Effector memory CD8-positive, alpha-beta T cell (primary cell): ENCODE measurements at places on chromosomes 12 and 14.

- no peaks in the 10 kb centered on the region for H3K4me1 ChIP-seq
- H3K27ac ChIP-seq: no peak overlapping the region
- H3K4me3 ChIP-seq: no peak overlapping the region
- no peaks in the 10 kb centered on the region for H3K36me3 ChIP-seq
- no peaks in the 10 kb centered on the region for H3K27me3 ChIP-seq
Measured at GRCh38 chr14:45492876-45493275, 239.9 kb upstream of the MIS18BP1 start.

- peaks cover 28% of the 10 kb centered on the region for H3K27me3 ChIP-seq
- H3K4me3 ChIP-seq: no peak overlapping the region
- no peak overlapping the region for H3K27ac ChIP-seq
- H3K4me1 ChIP-seq: peaks cover 12% of the 10 kb centered on the region
- peaks cover 2% of the 10 kb centered on the region for H3K36me3 ChIP-seq
- DNase-seq: no peak
Measured at GRCh38 chr12:108285016-108285415, 54.1 kb downstream of the CMKLR1 start.

DNA sequence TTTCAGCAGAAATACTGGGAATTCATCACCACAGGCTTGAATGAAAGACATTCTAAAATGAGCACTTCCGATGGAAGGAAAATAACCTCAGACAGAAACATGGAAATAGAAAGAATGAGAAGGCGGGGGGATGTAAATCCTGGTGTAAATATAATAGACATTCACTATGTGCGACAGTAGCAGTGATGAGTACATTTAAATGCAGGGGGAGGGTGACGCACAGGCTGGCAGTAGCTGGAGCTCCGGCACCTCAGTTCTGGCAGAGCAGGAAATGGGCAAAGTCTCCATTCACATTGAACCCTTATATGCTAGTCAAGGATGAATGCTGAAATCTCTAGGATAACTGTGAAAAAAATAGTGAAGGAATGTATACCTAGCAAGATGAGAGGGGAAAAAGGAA lies 172.7 kb upstream of the C14orf180 start:
- no peak overlapping the region for H3K4me3 ChIP-seq
- no peak overlapping the region for H3K27ac ChIP-seq
- no peaks in the 10 kb centered on the region for H3K36me3 ChIP-seq

- no peaks in the 10 kb centered on the region for H3K4me1 ChIP-seq
- DNase-seq: no peak
- H3K27ac ChIP-seq: no peak overlapping the region
Measured at GRCh38 chr12:128637642-128638606, 185.8 kb downstream of the SLC15A4 start.

- DNase-seq: no peak
- no peaks in the 10 kb centered on the region for H3K4me1 ChIP-seq
- H3K4me3 ChIP-seq: no peak overlapping the region
- no peak overlapping the region for H3K27ac ChIP-seq
Measured at GRCh38 chr12:27424631-27425230, 21.8 kb upstream of the SMCO2 start.

- H3K27me3 ChIP-seq: no peaks in the 10 kb centered on the region
- DNase-seq: no peak
- no peaks in the 10 kb centered on the region for H3K36me3 ChIP-seq
- H3K4me3 ChIP-seq: no peak overlapping the region
Measured at GRCh38 chr12:40622246-40622838, 69.9 kb upstream of the CNTN1 start.

- DNase-seq: no peak
- H3K4me1 ChIP-seq: no peaks in the 10 kb centered on the region
- H3K27ac ChIP-seq: no peak overlapping the region
- H3K4me3 ChIP-seq: no peak overlapping the region
Measured at GRCh38 chr12:62737615-62738014, 197.3 kb downstream of the PPM1H start.

DNA sequence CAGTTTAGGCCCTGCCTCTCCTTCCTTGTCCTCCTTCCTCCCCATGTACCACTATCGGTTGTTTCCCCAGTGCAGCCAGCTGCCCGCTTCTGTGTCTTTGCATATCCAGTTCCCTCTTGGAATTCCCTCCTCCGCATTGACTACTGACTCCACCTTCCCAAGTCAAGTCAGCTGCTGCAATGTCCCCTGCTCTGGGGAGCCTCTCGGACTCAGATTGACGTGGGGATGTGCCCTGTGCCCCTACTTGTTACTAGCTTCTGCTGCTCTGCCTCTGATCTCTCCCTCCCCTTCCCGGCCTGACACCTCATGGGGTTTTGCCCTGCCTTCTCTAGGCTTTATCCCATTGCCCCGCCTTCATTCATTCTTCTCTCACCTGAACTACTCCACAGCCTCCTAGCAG lies 2.1 kb upstream of the CD9 start:
- DNase-seq: no peak
- no peaks in the 10 kb centered on the region for H3K4me1 ChIP-seq
- peaks cover 46% of the 10 kb centered on the region for H3K27me3 ChIP-seq
- no peak overlapping the region for H3K4me3 ChIP-seq
- no peak overlapping the region for H3K27ac ChIP-seq

DNA sequence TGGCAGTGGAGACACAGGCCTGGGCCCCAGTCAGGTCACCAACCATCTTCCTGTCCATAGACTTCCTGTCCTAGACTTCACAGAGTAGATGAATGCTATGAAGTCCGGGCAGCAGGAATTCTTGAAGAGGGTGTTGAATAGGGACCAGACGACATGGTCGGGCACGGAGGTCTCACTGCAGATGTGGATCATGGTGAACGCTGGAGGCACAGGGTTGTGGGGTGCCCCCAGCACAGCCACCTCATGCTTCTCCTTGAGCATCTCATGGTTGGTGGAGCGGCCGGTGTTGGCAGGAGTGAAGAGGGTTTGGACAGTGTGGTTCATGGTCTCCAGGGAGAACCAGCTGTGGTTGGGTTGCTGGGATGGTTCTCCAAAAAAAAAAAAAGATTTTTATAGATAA lies 55.8 kb upstream of the AMIGO2 start:
- H3K27ac ChIP-seq: peak overlapping the region; percentile 41
- H3K4me3 ChIP-seq: no peak overlapping the region
- no peak for DNase-seq
- peaks cover 8% of the 10 kb centered on the region for H3K36me3 ChIP-seq
- H3K27me3 ChIP-seq: no peaks in the 10 kb centered on the region

DNA sequence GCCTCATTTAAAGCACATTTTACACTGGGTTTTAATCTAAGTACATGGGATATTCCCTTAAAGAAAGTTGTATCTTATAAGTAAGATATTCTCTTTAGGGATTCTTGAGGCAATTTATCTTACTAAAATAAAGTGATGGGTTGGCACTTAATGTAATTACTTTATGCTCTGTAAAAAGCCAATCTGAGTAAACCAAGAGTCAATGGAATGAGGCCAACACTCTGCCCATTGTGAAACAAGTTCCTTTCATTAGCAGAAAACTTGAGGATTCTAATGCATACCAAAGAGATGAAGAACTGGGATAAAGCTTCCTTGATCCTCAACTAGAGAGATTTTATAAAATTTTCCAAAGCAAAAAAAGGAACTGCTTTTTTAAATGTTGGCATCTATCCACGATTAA lies 121.2 kb downstream of the METTL25 start:
- H3K27me3 ChIP-seq: no peaks in the 10 kb centered on the region
- H3K36me3 ChIP-seq: no peaks in the 10 kb centered on the region
- H3K4me3 ChIP-seq: no peak overlapping the region
- no peaks in the 10 kb centered on the region for H3K4me1 ChIP-seq
- H3K27ac ChIP-seq: no peak overlapping the region

GRCh38 chr14:90715993-90716392 lies 100.2 kb downstream of the TTC7B start:
- H3K27me3 ChIP-seq: peaks cover 11% of the 10 kb centered on the region
- H3K36me3 ChIP-seq: no peaks in the 10 kb centered on the region
- H3K4me1 ChIP-seq: no peaks in the 10 kb centered on the region
- H3K27ac ChIP-seq: no peak overlapping the region
- H3K4me3 ChIP-seq: no peak overlapping the region

DNA sequence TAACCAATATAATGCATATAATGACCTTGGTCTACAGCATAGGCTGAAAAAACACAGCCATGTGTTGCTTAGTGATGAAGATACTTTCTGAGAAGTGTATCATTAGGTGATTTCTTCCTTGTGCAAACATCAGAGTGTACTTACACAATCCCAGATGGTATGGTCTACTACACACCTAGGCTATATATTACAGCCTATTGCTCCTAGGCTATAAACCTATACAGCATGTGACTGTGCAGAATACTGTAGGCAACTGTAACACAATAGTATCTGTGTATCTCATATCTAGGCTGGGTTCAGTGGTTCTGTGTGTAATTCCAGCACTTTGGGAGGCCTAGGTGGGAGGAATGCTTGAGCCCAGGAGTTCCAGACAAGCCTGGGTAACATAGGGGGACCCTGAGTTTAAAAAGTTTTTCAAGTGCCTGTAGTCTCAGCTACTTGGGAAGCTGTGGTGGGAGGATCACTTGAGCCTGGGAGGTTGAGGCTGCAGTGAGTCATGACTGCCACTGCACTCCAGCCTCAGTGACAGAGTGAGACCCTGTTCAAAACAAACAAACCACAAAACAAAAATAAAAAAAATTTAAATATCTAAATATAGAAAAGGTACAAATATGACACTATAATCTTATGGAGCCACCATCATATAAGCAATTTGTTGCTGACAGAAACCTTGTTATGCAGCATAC lies 66.6 kb downstream of the GRIP1 start:
- H3K4me3 ChIP-seq: no peak overlapping the region
- H3K27me3 ChIP-seq: peaks cover 28% of the 10 kb centered on the region
- H3K36me3 ChIP-seq: no peaks in the 10 kb centered on the region
- no peaks in the 10 kb centered on the region for H3K4me1 ChIP-seq
- DNase-seq: no peak

DNA sequence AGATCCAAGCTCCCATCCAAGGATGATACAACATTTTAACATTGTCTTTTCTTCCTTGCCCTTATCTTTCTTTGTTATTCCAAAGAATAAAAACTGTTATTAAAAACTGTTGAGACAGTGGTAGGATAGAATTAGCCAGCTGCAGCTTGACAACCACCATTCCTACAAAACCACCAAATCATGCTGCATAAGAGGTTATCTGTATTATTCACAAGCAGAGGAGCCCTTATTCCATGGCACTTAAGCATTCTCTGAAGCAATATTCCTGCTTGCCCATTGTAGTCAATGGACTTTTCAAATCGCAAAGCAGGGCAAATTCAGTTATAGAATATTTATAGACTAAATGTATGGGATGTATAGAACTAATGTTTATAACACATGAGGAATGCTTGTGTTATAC lies 3.4 kb downstream of the ABCD2 start:
- no peaks in the 10 kb centered on the region for H3K27me3 ChIP-seq
- peak overlapping the region; percentile 59 for H3K27ac ChIP-seq
- peaks cover 2% of the 10 kb centered on the region for H3K36me3 ChIP-seq
- DNase-seq: no peak
- peaks cover 23% of the 10 kb centered on the region for H3K4me1 ChIP-seq

- no peaks in the 10 kb centered on the region for H3K4me1 ChIP-seq
- H3K27me3 ChIP-seq: no peaks in the 10 kb centered on the region
- no peak for DNase-seq
Measured at GRCh38 chr14:77903221-77903620, 103.3 kb downstream of the ADCK1 start.

DNA sequence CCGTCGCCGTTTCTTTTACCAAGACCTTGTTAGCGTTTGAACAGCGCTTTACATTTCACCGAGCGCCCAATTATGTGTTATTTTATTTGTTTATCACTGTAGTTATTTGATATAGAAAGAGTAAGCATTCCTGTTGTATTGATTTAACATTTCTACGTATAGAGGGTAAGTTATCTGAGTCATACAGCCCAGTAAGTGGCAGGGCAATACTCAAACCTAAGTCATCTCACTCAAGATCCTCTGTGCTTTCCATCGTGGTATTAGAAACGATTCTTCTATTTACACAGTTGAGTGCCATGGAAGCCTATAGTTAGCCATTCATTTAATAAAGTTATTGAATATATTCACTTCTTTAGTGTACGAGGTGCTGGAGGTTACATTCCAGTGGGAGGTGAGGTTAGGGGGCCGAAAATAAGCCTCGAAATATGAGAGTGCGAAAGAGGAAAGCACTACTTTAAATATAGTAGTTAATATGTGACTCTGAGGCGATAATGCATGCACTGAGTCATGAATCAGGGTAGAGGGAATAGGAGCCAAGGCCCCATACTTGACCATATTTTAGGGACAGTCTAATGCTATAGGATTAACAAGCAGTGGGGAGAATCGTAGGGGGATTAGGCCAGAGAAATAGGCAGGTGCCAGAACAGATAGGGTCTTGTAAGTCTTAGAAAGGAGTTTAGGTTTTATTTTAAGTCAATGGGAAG lies 629 bp downstream of the RAD51AP1 start:
- DNase-seq: no peak
- peak overlapping the region; percentile 93 for H3K4me3 ChIP-seq
- H3K27ac ChIP-seq: peak overlapping the region; percentile 93
- H3K36me3 ChIP-seq: peaks cover 14% of the 10 kb centered on the region
- no peaks in the 10 kb centered on the region for H3K27me3 ChIP-seq

- no peak for DNase-seq
- H3K27me3 ChIP-seq: no peaks in the 10 kb centered on the region
- H3K36me3 ChIP-seq: no peaks in the 10 kb centered on the region
- no peak overlapping the region for H3K4me3 ChIP-seq
- H3K27ac ChIP-seq: no peak overlapping the region
Measured at GRCh38 chr14:38405851-38406635, 150.2 kb upstream of the CLEC14A start.

DNA sequence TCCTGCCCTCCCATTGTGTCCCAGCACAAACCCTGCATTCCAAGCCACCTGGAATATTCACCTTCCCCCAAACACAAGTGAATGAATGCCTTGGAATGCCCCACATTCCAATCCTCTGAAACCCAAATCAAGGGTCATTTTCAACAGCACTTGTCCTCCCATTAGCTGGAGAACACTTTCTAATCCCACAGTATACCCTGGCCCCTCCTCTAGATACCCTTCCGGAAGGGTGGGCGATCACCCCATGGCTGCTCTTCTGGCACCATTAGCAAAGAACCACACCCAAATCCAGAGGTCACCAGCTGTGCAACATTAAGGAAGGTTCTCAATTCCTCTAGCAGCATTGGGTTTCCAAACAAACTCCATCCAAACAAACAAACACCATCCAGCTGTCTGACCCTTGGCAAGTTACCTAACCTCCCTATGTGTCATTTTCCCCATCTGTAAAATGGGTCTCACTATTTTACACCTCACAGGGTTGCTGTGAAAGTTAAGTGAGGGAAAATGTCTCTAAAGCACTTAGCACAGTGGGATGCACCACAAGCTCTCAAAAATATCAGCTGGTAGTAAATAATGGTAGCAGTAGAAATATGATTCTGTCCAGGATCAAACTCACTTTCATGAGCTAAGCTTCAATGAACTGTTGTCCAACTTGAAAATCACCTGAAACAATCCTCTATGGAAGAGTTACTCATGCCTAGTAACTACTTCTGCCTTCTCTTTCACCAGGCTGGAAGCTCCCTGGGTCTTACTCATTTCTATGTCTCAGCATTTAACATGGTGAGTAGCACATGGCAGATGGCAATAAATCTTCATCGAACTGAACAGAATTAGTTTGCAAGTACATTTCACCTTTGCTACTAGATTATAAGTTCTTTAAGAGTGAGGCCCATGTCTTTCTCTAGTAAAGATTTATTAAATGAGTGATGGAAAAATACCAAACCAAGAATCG lies 5.3 kb downstream of the NUAK1 start:
- H3K4me3 ChIP-seq: no peak overlapping the region
- no peaks in the 10 kb centered on the region for H3K36me3 ChIP-seq
- peaks cover 88% of the 10 kb centered on the region for H3K27me3 ChIP-seq
- no peak for DNase-seq
- peaks cover 12% of the 10 kb centered on the region for H3K4me1 ChIP-seq

GRCh38 chr12:8031872-8032241 lies 659 bp upstream of the FOXJ2 start:
- no peaks in the 10 kb centered on the region for H3K27me3 ChIP-seq
- H3K36me3 ChIP-seq: peaks cover 26% of the 10 kb centered on the region
- peaks cover 51% of the 10 kb centered on the region for H3K4me1 ChIP-seq
- no peak for DNase-seq
- peak overlapping the region; percentile 93 for H3K27ac ChIP-seq
